CD4-positive, alpha-beta T cell treated with Interleukin-4 for 1 hour (primary cell): ENCODE measurements at places on chromosomes 6 and 20.
A peak's percentile ranks its signal among the peaks of the same experiment; 100 is the strongest.

GRCh38 chr6:26016245-26016962 lies 53.8 kb downstream of the TRIM38 start:
- no peak for DNase-seq

GRCh38 chr20:58753922-58754551 lies 61.4 kb downstream of the NPEPL1 start:
- DNase-seq: no peak

DNA sequence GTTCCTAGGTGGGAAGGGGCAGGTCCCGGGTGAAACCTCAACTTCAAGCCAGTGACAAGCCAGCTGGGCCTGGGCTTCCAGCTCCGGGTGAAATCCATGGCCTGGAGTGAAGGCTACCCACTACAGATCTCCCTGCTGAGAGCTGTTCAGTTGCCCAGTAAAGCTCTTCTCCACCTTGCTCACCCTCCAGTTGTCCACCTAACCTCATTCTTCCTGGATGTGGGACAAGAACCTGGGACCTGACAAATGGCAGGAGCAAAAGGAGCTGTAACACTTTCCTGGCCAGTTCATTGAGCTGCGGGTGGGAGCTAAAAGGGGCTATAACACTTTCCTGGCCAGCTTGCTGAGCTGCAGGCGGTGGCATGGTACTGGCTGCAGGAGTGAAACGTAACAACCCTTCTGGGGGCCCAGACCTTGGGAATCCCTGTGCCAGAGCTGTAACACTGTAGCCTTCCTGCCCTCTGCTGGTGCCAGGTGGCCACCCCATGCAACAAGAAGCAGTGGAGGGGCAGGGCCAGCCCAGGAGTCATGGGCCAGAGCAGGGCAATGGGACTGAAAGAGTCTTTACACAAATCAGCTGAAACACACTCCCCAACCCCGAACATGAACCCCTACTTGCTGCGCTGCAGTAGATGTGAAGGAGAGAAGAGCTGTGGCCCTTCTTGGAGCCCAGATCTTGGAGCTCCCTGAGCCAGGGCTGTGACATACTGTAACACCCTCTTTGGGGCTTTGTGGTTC lies 3.6 kb upstream of the HINT3 start:
- no peak for DNase-seq

DNA sequence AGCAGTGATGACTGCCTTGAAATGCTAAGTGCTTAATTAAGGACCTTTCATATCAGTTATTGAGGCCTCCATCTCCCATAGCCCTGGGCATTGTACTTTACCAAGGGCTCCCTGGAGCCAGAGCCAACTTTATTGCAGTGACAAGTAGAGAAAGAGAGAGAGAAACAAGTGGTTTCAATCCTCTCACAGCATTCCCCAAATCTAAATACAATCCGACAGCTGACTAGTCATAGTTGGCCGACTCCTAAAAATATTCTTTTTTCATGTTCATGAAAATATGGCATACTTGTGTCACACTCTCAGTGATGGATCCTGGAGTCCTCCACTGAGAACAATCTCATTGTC lies 127.0 kb upstream of the TFAP2D start:
- no peak for DNase-seq

DNA sequence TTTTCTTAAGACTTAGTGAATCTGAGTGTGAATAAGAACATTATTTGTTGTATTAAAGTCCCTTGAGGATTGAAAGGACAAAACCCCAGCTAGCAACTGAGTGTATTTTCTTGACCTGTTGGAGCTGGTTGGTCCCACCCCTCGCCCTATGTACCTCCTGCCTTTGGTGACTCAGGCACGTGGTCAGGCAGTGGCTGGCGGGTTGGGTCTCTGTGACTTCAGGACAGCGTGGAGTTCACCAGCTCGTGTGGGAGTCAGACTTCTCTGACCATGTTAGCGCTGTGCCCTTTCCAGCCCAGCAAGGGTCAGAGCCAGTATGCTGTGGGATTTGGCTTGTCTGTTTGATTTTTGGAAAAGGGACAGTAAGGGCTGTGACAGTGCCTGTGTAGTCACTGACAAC lies 93.7 kb downstream of the SSR1 start:
- DNase-seq: no peak

DNA sequence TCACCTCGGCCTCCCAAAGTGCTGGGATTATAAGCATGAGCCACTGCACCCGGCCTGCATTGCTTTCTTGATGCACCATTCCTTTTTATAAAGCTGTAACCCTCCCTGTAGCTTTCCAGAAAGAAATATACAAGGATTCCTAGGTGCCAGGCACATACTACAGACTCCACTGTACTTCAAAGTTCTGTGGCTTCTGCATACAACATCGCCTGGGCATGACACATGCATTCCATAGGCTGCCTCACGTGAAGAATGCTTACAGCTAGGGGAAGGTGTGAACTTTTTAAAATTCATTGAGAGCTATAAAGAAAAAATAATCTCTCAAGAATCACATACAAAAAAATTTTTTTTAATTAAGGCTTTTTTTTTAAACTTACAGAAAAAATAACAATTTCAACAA lies 50.2 kb downstream of the TRAM2 start:
- no peak for DNase-seq

GRCh38 chr6:67679566-67680296 lies 955.4 kb upstream of the ADGRB3 start:
- DNase-seq: no peak

DNA sequence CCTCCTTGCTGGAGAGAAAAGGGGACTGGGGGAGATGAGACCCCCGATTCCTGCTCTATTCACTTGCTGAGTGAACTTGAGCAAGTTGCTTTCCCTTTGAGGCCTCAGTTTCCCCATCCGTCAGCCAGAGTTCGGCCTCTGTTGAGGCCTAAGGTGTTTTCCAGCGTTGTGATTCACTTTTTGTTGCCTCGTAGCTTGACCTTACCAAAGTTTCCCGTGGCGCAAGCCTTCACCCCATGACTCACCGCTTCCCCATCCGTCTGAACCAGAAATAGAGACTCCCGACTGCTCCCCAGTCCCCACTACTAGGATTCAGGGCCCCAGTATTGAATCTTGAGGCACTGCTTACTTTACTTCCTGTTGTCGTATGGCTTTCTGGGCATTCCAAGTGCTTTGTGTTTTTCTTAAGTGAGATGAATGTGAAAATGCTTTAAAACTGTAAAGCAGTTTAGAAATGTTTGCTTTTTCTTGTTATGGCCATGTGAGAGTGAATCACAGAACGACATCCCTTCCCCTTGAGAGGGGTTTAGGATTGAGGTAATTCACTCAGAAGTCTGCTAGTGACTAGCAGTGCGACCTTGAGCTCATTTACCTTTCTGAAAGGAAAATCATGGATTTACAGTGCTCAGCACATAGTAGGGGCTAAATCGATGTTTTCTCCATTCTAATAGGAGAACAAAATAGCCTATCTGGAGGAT lies 1.2 kb downstream of the CHMP4B start:
- peak; percentile 41 for DNase-seq

- no peak for DNase-seq
Observed at GRCh38 chr20:49028684-49029083, 17.4 kb upstream of the CSE1L start.

- peak; percentile 43 for DNase-seq
Observed at GRCh38 chr20:9392892-9393857, 121.2 kb upstream of the LAMP5 start.

DNA sequence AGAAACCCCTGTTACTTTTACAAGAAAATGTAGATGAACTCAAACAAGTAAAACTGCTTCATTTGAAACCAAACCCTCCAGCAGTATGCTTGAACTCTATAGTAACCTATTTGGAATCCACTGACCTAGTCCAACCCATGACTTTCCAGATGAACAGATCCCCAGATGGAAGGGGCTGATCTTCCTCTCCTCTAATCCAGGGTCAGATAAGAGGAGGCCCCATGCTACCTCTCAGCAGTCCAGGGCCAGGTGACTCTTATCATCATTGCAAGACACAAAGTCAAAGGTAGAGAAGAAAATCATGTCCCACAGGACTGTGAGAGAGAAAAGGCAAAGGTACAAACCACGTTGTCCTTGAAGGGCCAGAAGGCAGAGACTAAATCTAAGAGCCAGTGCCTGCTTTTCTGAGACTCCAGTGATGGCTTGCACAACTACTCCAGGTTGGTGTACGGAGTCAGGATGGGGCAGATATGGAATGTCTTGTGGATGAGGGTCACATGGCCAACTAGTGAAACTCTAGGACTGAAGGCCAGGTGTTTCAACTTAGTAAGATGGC lies 81.4 kb upstream of the MYLIP start:
- no peak for DNase-seq

- no peak for DNase-seq
Observed at GRCh38 chr6:34445313-34445860, 19.5 kb upstream of the RPS10 start.

GRCh38 chr6:107489636-107490565 lies at the start of gene SOBP:
Gene SOBP (plus strand): TSS chr6:107490117. CDS start chr6:107490617, 500 bp downstream.
- peak; percentile 47 for DNase-seq

DNA sequence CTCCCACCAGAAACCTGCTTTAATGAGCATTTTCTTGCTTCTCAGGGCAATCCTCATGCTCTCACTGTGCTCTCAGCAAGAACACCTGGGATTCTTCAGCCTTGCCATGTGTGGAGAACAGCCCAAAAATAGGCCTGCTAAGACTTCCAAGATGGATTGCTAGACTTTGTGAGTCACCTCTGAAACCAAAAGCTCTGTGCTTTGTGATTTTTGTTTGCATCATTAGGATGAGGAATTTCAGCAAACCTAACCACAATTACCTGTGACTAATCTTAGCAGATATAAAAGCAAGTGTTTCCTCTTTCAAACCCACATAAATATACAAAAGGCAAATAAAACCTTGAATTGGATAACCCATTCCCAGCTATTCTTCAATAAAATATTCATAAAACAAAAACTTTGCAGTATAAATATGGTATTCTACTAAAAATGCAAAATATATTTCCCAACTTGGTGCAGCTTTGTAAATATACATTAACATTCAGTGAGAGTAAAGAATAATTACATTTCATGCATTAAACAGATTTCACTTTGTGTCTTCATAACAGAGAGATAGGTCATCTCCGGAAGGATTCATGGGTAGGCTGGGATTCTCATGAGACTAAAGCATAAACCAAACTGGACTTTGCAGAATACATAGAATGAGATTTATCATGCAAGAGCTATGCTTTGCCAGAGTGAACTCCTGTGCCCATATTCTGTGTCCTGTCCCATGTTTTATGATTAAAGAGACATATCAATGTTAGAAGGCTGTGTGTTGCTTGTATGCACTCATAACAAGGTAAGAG lies 33.5 kb downstream of the TPBG start:
- no peak for DNase-seq

DNA sequence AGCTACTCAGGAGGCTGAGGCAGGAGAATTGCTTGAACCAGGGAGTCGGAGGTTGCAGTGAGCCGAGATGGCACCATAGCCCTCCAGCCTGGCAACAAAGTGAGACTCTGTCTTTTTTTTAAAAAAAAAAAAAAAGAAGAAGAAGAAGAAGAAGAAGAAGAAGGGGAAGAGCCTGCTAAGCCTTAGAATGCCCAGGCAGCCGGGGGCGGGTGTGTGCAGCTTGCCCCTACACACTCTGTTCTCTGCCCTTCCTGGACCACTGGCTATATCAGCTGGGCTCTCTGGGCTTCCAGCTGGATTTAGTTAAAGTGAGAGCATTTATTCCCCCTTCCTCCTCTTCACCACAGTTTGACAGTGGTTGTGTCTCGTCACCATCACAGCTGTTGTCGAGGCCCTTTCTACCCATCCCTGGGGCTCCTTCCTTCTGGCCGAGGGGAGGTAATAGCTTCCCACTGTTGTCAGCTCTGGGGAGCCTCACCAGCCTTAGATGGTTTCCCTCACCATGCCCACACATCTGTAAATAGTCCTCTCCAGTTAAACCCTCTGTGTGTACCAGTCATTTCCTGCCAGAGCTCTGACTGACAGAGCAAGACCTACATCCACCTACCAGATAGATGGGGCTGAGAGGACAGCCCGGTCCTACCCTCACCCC lies 77.6 kb downstream of the TRERF1 start:
- no peak for DNase-seq

DNA sequence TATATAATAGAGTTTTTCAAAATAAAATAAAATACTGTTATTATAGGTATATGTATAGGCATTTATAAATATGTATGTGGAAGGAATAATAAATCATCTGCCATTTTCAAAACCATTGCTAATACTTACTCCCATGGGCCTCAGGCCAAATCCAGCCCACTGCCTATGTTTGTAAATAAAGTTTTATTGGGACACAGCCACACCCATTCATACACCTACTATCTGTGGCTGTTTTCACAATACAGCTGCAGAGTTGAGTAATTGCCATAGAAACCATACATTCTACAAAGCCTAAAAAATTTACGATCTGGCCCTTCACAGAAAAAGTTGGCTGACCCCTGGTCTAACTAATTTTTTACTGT lies 9.5 kb downstream of the ALDH5A1 start:
- no peak for DNase-seq

GRCh38 chr20:59835448-59836395 lies 97.7 kb downstream of the SYCP2 start:
- DNase-seq: no peak

- no peak for DNase-seq
Observed at GRCh38 chr20:52129611-52130010, 62.0 kb downstream of the ZFP64 start.

GRCh38 chr6:112031960-112032359 lies 21.9 kb upstream of the CCN6 start:
- DNase-seq: no peak

DNA sequence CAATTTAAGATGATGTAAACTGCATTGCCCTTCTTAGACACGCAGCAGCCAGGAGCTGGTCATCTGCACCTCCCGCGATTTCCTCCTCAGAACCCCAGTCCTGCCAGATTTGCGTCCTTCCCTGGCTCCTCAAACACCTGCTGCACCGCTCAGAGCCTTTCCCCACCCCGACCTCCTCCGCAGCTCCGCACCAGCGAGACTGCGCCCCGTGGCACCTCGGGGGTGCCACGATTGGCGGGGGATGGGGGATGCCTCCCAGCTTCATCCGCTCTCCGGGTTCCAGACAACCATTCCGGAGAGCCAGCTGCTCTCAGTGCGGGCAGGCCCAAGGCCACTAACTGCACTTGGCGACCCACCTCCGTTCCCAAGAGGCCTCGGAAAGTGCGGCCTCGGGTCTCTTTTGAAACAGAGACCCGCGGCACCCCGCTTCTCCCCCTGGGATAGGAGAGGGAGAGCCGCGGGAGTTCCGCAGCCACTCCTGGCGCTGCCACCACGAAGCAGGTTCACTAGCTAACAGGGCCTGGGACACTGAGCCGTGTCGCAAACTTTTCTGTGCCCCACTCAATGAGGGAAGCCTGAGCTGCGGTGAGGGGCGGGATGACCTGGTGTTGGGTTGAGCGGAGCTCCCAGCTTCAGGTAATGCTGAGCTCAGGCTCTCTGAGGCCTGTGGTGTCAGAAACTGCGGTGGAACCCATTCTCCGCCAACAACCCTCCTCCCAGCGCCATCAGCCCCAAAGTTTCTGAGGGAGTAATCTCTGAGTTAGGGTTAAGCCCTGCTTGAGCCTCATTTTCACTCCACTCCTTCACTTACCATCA lies 7.3 kb upstream of the TFAP2A start:
- DNase-seq: no peak

DNA sequence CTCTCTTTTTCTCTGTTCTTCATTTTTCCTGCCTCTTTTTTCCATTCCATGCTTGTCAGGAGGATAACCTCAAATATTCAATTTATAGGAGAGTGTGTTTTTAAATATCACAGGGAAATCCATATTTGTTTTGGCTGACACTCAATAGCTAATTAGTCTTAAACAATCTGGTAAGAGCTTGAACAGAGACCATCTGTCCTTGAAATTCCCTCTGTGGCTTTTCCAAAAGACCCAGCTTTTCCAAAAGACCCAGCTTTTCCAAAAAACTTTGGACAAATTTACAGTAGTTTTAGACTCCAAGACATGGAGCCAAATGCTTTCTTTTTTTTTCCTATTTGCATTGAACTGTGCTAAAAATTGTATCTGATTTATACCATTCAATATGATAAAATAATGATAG lies 127.4 kb upstream of the FAM83B start:
- no peak for DNase-seq
